CD4-positive, alpha-beta T cell treated with Interleukin-10 for 1 hour (primary cell): ENCODE measurements at places on chromosomes 12 and 14.
A peak's percentile ranks its signal among the peaks of the same experiment; 100 is the strongest.

GRCh38 chr12:94616203-94616729 is 34.1 kb downstream of the TMCC3 start:
- DNase-seq, result no peak

DNA sequence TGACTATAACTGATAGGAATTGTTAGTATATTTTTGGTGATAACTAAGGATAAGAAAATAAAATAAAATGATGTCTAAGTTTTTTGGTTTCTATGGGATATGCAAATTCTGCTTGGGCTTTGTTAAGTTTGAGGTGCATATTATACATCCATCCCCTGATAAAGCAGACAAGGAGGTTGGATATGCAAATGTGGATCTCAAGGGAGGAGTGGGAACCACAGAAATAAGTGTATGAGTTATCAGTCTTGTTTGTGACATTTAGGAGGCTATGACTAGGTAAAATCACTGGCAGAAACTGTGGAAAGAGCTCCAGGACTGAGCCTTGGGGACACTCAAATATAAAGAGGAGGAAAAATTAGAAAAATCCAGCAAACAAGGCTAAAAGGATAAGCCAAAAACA is 719.4 kb downstream of the RERGL start:
- no peak for DNase-seq

DNA sequence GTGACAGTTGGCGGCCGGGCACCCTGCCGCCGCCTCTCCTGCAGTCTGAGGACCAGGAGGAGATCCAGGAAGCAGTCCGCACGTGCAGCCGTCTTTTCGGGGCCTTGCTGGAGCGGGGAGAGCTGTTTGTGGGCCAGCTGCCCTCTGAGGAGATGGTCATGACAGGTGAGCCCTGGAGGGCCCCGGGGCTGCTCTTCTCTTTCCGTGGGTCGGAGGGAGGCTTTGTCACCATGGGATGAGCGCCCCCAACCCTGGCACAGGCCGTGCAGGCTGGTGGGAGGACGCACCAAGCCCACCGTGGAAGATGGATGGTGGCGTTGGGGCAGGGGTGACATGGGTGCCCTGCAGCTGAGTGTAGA is 532 bp downstream of the NOC4L start:
- DNase-seq, result no peak

- DNase-seq, result no peak
Observed at GRCh38 chr14:56854325-56854724, 44.0 kb upstream of the OTX2 start.

DNA sequence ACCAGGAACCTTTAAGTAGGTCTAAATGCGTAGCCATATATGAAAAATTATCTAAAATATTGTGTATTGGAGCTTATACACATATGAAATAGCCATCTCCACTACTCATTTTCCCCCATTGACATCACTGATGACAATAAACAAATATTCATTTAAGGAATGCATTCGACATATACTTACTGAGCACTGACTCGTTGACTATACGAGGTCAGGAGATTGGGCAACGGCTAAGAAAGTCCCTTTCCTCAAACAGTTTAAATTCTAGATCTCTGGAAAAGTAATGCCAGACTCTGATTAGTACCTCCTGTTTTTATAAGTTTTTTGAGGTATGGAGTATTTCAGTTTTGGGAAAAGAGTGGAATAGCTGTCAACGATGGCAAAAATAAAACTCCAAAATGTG is 139.4 kb upstream of the DIO2 start:
- DNase-seq, result no peak

GRCh38 chr14:66396164-66396563 is 90.0 kb upstream of the CCDC196 start:
- no peak for DNase-seq

DNA sequence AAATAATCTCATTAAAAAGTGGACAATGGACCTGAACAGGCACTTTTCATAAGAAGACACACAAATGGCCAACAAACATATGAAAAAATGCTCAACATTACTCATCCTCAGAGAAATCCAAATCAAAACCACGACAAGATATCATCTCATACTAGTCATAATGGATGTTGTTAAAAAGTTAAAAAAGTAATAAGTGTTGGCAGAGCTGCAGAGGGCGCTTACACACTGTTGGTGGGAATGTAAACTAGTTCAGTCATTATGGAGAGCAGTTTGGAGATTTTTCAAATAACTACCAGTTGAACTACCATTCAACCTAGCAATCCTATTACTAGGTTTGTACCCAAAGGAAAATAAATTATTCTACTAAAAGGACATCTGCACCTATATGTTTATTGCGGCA is 47.2 kb downstream of the FOXG1 start:
- no peak for DNase-seq

DNA sequence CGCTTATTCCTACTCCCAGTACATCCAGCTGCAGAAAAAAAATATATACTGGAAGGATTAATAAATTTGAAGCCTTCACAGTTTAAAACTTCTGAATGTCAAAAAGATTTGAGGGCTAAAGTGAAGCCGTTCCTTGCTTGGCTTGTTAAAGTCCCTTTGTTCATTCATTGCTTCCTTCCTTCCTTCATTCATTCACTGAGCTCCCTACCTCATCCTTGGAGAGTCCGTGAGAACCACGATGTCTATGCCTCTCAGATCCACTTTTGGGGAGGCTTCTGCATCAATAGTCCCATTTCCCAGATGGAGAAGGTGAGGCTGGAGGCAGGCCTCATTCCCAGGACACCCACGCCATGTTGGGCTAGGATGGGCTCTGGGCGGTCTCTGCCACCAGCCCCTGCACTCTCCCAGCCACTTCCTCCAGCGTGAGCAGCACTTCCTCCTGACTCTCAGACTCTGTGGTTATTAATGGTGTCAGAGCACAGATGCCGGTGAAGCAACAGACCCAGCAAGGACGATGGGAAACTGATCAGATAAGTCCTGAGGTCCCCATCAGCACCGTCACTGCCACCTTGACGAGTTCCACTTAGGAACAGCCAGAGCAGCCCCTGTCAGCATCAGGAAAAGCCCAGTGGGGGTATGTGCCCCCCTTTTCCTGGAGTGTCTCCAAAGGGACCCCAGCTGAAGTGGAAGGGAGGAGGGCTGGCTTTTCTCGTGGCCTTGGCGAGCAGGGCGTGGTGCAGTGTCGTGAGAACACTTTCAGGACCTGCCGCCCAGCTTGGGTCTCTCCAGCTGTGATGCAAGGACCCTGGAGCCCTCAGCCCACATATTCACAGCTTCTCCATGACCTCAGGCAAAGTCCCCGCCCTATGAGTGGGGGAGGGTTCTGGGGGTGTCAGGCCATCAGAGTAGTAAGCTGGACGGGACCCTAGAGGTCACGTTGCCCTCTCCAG is 21.2 kb downstream of the ASB2 start:
- peak; percentile 72 for DNase-seq
